ENCODE measurements at places on chromosomes 11 and 22. TPM values are rescaled to one million over a fixed set of nuclear protein-coding genes. Genes with fewer than 3 reads are reported as not detected.

LSP1 gene
- not detected for total RNA-seq

DNA sequence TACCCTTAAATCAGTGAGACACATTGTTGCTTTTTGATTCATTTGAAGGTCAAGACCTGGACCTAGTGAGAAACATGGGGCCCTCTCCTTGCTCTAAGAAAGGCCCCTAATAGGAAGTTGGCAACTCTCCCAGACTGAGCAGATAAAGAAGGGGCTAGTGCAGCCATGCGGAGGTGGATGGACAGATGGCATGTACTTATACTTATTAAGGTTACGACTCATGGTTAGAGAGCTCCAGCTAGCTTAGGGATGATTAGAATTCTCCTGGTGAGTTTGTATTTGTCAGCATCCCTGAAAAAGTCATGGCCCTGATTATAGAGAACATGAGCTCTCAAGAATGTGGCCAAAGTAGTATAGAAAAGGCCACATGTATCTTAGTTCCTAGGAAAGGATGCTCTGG lies 112.1 kb upstream of the BDNF start:
- DNase-seq: no peak

SCUBE2 gene
- 2.6 TPM for total RNA-seq

- DNase-seq: no peak
Measured at GRCh38 chr11:63563201-63564055, at the start of gene PLAAT2. PLAAT2 (minus strand) TSS chr11:63563379; CDS start chr11:63563324, 55 bp downstream.

CCDC188 gene
- total RNA-seq: not detected

DNA sequence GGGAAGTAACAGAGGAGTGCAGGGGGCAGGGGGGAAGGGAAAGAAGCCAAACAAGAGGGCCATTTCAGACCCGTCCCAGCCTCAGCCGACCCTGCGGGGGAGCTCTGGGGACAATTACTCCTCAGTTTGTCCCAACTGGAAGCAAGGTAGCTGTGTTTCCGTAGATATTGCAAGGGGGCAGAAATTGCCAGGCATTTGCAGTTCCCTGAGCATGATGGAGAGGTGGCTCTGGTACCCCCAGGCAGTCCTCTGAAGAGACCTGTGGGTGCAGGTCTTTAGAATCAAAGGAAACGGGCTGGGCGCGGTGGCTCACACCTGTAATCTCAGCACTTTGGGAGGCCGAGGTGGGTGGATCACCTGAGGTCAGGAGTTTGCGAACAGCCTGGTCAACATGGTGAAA lies 13.8 kb upstream of the JAM3 start:
- DNase-seq: no peak

TRIM6 gene
- total RNA-seq: 11.6 TPM

DNA sequence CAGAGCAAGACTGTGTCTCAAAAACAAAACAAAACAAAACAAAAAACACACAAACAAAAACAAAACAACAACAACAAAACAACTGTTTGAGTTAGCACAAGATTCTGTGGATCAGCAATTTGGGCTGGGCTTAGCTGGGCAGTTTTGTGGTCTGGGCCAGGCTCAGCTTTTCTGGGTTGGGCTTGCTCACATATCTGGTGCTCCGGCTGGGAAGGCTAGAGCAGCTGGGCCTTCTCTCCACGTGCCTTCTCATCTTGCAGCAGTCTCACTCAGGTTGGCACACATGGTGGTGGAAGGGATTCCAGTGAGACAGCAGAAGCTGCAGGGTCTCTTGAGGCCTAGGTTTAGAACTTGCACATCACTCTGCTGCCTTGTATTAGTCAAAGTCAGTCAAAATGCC lies 35.7 kb downstream of the EIF3F start:
- DNase-seq: no peak

- no peak for DNase-seq
Measured at GRCh38 chr11:45147891-45148675, 1.6 kb downstream of the PRDM11 start.

GRCh38 chr11:66336234-66337102 lies at the start of gene RIN1:
RIN1 (minus strand) TSS chr11:66336434; CDS start chr11:66336402, 32 bp downstream.
- peak; percentile 70 for DNase-seq

GRCh38 chr11:6664551-6664950 lies 8.9 kb upstream of the DCHS1 start:
- no peak for DNase-seq

PLA2G3 gene
- total RNA-seq: not detected

DNA sequence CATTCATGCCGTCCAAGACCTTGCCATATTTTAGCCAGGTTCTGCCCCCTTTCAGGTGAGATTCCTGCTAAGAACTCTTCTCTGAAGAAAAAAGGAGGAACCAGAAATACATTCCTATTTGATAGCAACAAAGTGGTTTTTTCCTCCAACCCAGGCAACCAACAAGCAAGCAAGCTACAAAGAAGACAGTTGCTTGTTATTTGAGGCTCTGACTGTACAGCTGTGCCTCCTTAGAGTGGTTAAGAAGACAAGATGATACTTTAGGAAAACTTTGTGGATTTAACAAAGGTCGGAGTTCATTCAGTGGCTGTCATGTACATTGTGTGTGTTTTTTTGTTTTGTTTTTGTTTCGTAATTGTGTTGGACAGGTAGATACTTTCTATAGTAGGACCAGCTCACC lies 21.7 kb downstream of the TEAD1 start:
- no peak for DNase-seq

- DNase-seq: peak; percentile 38
Measured at GRCh38 chr22:35629406-35630216, 12.5 kb upstream of the MB start.

GRCh38 chr11:68998390-68998911 lies 14.6 kb downstream of the MRGPRF start:
- DNase-seq: peak; percentile 54

- DNase-seq: no peak
Measured at GRCh38 chr11:74816664-74817063, 68.0 kb downstream of the RNF169 start.

DNA sequence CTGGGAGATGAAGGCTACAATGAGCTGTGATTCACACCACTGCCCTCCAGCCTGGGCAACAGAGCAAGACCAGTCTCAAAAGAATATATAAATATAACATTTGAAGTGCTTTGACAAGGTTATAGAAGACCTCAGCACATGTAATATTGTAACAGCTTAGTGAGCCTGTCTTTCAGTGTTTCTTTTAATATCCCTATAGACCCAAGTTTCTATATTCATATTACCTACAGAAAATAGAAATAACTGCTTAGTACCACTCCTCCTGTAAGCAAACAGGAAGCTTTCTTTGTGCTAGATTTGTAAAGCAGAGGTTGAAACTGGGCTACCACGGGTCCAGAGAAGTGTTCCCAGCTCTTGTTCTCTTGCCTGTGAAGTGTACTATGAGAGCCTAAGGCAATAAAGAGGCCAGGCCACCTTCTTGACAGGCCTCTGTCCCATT lies 68.2 kb downstream of the PPP2R1B start:
- no peak for DNase-seq

DNA sequence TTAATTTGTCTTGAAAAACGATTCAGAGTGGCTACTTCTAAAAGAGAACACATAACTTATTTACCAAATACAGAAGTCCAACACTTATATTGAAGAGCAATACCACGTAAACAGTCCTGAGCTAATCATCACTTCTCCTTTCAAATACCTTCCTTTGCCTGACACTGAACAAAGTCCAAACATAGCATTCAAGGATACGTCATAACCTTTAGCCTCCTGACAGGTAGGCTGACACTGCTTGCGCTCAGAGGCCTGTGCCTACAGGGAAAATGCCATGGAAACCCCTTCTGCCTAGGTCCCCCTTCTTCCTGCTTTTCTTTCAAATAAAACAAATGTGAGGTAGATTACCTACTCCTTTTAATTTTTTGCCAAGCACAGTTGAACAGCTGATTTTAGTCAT lies 510.0 kb downstream of the INSC start:
- no peak for DNase-seq

OVCH2 gene
- not detected for total RNA-seq
